ENCODE measurements at places on chromosomes 1 and 21.

GRCh38 chr1:11944358-11944931 lies 9.9 kb downstream of the PLOD1 start:
- no peak for DNase-seq

GRCh38 chr1:236733653-236734052 lies 47.4 kb downstream of the ACTN2 start:
- DNase-seq, result no peak

- DNase-seq, result no peak
Observed at GRCh38 chr1:212827171-212827776, 20.2 kb downstream of the SPATA45 start.

DNA sequence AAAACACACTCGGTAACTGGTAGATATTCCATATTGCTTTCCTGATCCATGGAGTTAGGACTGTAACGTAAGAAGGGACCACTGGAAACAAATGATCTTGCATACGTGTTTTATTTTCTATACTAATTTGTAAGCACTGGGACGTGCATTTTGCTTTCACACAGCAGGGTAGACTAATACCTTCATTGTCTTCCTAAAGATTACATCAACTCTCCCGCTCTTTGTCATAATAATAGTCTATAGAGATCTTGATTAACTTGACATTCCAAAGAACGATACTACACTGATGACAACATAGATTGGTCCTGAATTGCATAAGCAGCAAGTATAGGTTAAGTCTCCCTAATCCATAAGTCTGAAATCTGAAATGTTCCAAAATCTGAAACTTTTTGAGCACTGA lies 166.5 kb downstream of the FAF1 start:
- DNase-seq, result no peak

DNA sequence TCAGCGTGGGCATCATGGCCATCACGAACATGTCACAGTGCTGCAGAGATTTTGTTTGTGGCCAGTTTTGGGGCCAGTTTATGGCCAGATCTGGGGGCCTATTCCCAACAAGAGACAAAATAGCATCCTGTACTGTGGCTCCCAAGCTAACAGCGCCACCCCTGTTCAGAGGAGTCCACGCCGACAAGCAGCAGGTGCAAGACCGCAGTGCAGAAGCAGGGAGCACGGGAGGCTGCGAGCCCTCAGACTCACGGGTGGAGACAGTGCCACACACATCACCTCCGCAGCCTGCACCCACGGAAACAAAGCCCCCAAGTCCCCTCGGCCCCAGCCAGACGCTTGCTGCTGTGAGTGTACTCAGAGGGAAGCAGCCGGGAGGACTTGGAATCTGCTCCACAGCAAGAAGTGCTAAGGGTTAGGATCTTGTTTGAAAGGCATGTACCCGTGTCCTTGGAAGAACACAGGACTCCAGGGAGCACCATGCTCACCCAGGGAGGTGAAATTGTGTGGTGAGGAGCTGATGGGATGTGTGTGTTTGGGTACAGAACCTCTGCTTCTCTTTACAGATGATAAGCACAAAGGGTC lies 7.1 kb downstream of the TCP10L start:
- DNase-seq, result peak; percentile 36

DNA sequence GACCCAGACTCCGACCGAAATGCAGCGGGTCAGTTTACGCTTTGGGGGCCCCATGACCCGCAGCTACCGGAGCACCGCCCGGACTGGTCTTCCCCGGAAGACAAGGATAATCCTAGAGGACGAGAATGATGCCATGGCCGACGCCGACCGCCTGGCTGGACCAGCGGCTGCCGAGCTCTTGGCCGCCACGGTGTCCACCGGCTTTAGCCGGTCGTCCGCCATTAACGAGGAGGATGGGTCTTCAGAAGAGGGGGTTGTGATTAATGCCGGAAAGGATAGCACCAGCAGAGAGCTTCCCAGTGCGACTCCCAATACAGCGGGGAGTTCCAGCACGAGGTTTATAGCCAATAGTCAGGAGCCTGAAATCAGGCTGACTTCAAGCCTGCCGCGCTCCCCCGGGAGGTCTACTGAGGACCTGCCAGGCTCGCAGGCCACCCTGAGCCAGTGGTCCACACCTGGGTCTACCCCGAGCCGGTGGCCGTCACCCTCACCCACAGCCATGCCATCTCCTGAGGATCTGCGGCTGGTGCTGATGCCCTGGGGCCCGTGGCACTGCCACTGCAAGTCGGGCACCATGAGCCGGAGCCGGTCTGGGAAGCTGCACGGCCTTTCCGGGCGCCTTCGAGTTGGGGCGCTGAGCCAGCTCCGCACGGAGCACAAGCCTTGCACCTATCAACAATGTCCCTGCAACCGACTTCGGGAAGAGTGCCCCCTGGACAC lies 534 bp downstream of the C1orf56 start:
- peak; percentile 76 for DNase-seq

DNA sequence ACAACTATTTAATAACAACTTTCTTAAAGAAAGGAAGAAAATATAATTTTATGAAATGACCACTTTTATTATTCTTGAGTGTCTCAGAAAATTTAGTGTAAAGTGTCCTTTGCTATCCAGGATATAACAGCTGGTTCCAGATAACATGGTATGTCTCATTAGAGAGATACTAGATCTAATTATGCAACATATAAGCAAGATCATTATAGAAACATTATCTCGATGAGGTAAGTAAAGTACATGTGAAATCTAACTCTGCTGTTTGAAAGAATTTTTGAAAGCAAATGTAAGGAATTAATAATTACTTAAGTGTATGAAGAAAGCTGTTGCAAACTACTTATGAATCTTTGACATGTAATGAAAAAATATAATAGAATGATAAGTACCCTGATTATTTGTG lies 887.4 kb upstream of the CXADR start:
- DNase-seq, result no peak

- DNase-seq, result peak; percentile 63
Observed at GRCh38 chr1:151993084-151993733, 450 bp downstream of the S100A10 start.

GRCh38 chr1:184804220-184804619 lies 49.6 kb upstream of the EDEM3 start:
- no peak for DNase-seq

GRCh38 chr1:28538286-28538685 lies 14.6 kb upstream of the TRNAU1AP start:
- DNase-seq, result no peak

DNA sequence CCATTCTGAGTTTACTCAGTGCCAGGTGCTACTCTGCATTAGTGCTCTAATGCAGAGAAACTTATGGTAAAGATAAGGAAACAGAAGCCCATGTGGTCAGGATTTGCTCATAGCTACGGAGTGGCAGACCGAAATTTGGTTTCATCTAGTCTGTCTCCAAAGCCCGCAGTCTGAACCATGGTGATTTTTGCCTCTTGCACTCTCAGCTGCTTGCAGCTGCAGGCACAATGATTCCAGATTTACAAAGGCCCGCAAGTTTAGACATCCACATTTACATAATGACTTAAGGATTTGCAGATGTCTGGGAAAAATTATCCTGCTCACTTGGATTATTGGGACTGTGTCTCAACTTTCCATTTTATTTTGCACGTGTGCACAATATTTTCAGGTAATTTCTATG lies 161.3 kb upstream of the KCNJ6 start:
- DNase-seq, result no peak

All from colonic mucosa (tissue), 4 donors.